Endodermal cell (in vitro differentiated cells): ENCODE measurements at places on chromosomes 3 and 15. TPM values are rescaled to one million over a fixed set of nuclear protein-coding genes. Genes with fewer than 3 reads are reported as not detected.

DNA sequence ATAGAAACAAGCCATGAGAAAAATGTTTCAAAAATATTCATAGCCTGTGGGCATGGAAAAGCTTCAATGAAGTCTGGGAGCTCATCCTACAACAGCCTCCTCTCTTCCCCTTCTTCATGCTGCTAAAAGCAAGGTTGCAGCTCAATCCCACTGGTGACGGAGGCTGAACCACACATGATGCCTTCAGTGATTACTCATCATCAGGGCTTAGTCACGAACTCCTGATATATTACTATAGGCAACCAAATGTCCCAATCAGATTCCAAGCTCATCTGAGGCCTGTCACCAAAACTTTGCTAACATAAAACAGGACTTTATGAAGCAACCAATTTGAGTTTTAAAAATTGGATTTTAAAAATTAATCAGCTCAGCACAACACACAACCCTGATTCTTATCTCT is 24.0 kb upstream of the SLC24A5 start:
- H3K4me1 ChIP-seq: no peaks in the 10 kb centered on the region
- H3K27me3 ChIP-seq: no peaks in the 10 kb centered on the region
- DNase-seq: no peak
- no peak overlapping the region for H3K27ac ChIP-seq

GRCh38 chr3:170641510-170642236 is 55.8 kb upstream of the SLC7A14 start:
- H3K27ac ChIP-seq: no peak overlapping the region
- no peaks in the 10 kb centered on the region for H3K27me3 ChIP-seq
- H3K4me3 ChIP-seq: no peak overlapping the region
- DNase-seq: no peak
- peaks cover 4% of the 10 kb centered on the region for H3K4me1 ChIP-seq
- no peaks in the 10 kb centered on the region for H3K36me3 ChIP-seq

Gene NEIL1
- total RNA-seq: 17.8 and 20.2 TPM in 2 replicates

GRCh38 chr3:36909181-36909580 is 35.7 kb downstream of the TRANK1 start:
- no peaks in the 10 kb centered on the region for H3K36me3 ChIP-seq
- H3K4me3 ChIP-seq: no peak overlapping the region
- no peaks in the 10 kb centered on the region for H3K27me3 ChIP-seq
- no peak overlapping the region for H3K27ac ChIP-seq
- peaks cover 5% of the 10 kb centered on the region for H3K4me1 ChIP-seq

DNA sequence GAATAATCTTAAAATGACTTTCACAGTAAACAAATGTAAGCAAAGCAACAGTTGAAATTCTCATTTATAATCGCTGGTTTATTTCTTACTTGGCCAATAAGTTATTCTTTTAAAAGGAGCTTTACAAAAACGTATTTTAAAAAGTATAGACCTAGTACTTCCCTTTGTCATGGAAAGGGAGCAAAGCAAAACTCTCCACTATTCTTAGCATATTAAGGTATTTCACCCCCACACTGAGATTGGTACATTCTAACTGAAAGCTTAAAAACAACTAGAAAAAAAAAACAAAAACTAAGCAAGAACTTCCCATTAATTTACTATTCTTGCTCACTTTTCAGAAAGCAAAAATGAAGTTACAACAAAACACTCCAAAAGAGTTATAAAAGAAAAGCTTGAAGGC is 1.5 kb downstream of the ATG3 start:
- no peaks in the 10 kb centered on the region for H3K4me1 ChIP-seq
- DNase-seq: no peak
- H3K27ac ChIP-seq: no peak overlapping the region
- peaks cover 12% of the 10 kb centered on the region for H3K36me3 ChIP-seq
- H3K27me3 ChIP-seq: no peaks in the 10 kb centered on the region

DNA sequence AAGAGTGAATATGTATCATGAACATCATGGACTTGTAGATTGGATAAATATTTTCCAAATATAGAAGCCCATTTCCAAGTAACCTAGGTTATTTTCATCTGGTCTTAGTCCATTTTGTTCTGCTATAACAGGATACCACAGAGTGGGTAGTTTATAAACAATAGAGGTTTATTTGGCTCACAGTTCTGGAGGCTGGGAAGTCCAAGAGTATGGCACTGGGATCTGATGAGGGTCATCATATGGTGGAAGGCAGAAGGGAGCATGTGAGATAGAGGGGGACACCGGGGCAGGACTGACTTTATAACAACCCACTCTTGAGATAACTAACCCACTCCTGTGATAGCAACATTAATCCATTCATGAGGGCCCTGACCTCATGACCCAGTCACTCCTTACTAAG is 9.4 kb upstream of the MGA start:
- H3K27ac ChIP-seq: no peak overlapping the region
- H3K4me3 ChIP-seq: no peak overlapping the region
- no peaks in the 10 kb centered on the region for H3K4me1 ChIP-seq
- H3K36me3 ChIP-seq: no peaks in the 10 kb centered on the region
- H3K27me3 ChIP-seq: no peaks in the 10 kb centered on the region
- DNase-seq: no peak

DNA sequence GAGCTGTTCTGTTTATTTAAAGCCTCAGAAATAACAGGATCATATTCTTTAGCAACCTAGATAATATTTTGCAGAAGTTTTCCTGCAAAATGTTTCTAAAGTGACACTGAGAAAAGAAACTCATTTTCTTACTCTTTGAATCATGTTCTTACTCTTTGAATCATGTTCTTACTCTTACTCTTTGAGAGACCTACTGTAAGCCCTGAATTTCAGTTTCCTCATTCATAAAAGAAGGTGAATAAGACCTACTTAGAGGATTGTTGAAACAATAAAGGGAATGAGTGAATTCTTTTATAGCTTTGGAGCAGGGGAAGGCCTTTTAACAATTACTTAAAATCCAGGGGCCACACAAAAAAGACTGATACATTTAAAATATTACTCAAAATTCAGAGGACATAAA is 221.7 kb upstream of the CMC1 start:
- H3K27me3 ChIP-seq: no peaks in the 10 kb centered on the region
- no peaks in the 10 kb centered on the region for H3K4me1 ChIP-seq
- H3K4me3 ChIP-seq: no peak overlapping the region
- H3K27ac ChIP-seq: no peak overlapping the region
- no peak for DNase-seq

DNA sequence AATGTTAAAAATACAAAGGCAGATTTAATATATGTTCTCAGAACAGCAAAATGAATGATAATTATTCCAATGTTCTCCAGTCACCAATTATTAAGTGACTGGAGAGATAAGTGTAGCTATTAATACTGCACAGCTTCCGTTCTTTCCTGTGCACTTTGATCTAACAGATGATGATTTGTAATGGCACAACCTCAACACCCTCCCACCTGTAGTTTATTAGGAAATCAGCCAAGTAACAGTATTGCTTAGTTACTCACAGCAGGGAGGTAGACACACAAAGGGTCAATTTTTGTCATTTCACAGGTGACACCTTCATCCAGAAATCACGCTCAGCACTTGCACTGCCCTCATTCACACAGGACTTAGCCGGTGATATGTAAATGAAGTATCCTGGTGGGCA is 688.1 kb downstream of the EPHA3 start:
- no peaks in the 10 kb centered on the region for H3K36me3 ChIP-seq
- no peaks in the 10 kb centered on the region for H3K4me1 ChIP-seq
- H3K4me3 ChIP-seq: no peak overlapping the region
- no peaks in the 10 kb centered on the region for H3K27me3 ChIP-seq

Gene HIGD2B
- not detected in 2 replicates for total RNA-seq

- DNase-seq: no peak
- no peaks in the 10 kb centered on the region for H3K27me3 ChIP-seq
- H3K36me3 ChIP-seq: peaks cover 11% of the 10 kb centered on the region
- H3K4me3 ChIP-seq: no peak overlapping the region
- H3K27ac ChIP-seq: no peak overlapping the region
Observed at GRCh38 chr15:48411971-48412591, 80.9 kb downstream of the DUT start.

Gene CCR1
- total RNA-seq: not detected in 2 replicates

DNA sequence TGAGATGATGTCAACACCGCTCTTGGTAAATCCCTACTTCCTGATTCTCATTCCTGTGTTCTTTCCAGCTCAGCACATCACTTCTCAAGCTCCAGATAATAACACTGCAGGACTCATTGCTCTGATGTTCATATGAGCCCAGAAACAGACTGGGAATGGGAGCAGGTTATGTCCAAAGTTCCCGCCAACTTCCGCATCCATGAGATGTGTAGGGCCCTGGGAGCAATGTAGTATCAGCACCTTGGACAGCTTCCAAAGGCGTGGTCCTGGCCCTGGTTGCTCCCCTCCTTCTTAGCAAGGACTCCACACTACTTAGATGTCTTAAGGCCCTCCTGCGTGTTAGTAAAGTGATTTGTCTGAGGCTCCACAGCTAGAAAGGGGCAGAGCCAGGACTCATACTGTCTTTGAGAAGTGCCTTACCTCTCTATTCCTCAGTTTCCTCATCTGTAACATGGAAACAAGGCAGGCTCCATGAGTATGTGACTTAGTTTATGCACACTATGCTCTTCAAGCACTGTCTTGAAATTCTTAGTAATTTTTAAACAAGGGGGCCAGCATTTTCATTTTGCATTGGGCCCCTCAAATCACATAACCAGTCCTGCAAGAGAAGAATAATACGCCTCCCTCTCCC is 27.9 kb upstream of the SLC6A1 start:
- no peak overlapping the region for H3K27ac ChIP-seq
- H3K27me3 ChIP-seq: no peaks in the 10 kb centered on the region

Gene SI
- total RNA-seq: not detected in 3 replicates

Gene SOX2
- total RNA-seq: 39.5 and 55.0 TPM in 2 replicates

Gene CACNA2D2
- 14.3 to 22.4 TPM (median 20.7 TPM) in 3 replicates for total RNA-seq

GRCh38 chr3:46917257-46917656 is 39.7 kb downstream of the PTH1R start:
- no peaks in the 10 kb centered on the region for H3K4me1 ChIP-seq
- no peak overlapping the region for H3K27ac ChIP-seq
- DNase-seq: no peak
- H3K27me3 ChIP-seq: no peaks in the 10 kb centered on the region
- H3K36me3 ChIP-seq: peaks cover 66% of the 10 kb centered on the region
